ENCODE measurements at places on chromosomes 16 and 17.

DNA sequence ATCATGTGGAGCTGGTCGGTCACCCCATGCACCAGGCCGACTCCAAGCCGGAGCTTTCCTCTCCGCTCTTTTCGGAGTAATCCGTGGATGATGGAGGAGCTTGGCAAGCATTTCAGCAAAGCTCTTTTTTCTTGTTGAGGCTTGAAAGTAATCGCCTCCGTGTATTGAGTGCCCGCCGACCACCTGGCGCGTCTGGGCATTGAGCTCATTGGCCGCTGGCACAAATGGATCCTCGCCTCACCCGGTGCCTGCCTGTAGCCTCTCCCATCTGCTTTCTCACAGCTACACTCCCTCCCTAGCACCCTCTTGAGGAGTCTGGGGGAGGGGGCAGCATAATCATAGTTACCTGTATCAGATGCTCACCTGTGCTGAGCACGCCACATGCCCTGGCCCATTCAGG is 148.9 kb downstream of the CMIP start:
- peaks cover 22% of the 10 kb centered on the region for H3K4me1 ChIP-seq
- no peak overlapping the region for H3K27ac ChIP-seq
- no peaks in the 10 kb centered on the region for H3K27me3 ChIP-seq
- H3K4me3 ChIP-seq = no peak overlapping the region

DNA sequence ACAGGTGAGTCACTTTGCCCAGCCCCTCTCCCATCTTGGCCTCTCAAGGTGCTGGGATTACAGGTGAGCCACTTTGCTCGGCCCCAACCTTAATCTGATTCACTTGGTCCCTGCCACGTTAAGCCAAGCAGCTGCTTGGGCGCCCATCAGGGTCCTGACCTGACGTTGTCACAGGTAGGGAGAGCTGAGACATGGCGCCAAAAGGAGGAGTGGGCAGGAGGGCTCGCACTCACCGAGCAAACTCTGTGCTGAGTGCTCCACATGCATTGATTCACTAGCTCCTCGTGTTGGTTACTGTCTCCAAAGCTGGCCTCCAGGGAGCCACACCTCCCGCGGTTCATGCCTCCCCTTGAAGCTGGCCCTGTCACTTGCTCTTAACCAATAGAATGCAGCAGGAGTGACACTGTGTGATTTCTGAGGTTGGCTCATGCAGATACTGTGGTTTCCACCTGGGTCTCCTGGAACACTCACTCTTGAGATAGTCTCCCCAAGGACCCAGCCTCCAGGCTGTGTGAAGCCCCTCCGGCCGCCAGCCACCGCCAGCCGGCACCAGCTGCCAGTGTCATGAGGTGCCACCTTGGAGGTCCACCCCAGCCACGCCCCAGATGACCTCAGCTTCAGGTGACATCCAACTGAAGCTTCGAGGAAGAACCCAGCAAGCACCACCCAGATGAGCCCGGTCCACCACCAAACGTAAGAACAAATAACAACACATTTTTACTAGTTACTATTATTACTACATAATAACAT is 223.0 kb downstream of the GSG1L start:
- no peak for DNase-seq
- no peaks in the 10 kb centered on the region for H3K36me3 ChIP-seq
- no peak overlapping the region for H3K4me3 ChIP-seq
- H3K27ac ChIP-seq = no peak overlapping the region
- H3K4me1 ChIP-seq = no peaks in the 10 kb centered on the region

DNA sequence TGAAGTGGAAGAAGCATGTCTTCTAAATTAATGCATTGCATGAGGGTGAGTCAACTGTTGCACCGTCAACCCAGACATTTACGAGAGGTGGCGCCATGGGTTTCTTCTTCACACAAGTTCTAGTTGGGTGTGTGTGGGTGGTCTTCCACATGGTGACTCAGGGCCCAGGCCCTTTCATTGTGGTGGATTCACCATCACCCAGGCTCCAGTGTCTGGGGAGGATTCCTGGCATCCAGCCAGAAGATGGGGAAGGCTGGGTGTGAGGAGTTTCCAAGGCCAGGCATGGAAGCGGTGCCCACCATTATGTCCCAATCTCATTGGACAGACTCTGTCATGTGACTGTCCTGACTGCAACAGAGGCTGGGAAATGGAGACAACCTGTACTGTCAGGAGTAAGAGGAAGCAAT is 21.4 kb upstream of the JPH3 start:
- H3K4me1 ChIP-seq = no peaks in the 10 kb centered on the region
- H3K4me3 ChIP-seq = no peak overlapping the region
- no peak for DNase-seq
- H3K27ac ChIP-seq = no peak overlapping the region
- no peaks in the 10 kb centered on the region for H3K36me3 ChIP-seq

DNA sequence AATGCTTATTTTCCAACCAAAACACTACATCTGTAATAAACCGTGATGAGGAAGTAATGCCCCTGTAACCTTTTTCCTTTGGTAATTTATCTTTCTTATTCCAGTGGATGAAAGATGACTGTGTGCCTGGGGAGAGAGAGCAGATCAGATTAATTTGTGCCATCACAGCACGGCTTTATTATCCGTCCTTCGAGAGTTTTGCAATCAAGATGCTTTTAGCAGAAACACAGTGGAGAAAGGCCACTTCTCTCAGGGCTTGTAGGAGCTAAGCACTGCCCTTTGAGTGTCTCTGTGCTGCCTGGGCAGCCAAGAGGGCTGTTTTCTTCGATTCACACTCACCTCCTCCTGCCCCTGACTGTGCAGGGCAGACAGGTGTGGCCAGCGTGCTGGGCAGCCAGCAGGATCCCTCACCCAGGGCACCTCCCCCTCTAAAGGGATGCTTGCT is 190.2 kb downstream of the PRKCA start:
- no peaks in the 10 kb centered on the region for H3K27me3 ChIP-seq
- H3K4me1 ChIP-seq = peaks cover 81% of the 10 kb centered on the region
- H3K4me3 ChIP-seq = peak overlapping the region; percentile 29
- H3K27ac ChIP-seq = peak overlapping the region; percentile 57

DNA sequence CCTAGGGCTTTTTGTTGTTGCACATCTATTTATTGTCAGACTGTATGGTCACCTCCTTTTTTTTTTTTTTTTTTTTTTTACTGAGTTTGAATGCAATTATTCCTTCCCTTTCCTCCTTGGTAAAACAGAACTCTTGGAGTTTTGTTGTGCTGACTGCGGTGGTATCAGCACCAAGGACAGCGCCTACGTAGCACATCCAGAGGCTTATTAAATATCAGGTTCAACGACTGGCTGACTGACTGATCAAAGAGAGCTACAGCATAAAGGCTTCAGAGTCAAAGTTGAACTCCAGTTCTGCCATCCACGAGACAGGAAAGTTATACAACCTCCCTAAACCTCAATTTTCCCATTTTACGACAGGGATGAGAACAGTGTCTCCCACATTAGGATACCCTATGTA is 86.1 kb upstream of the RBFOX1 start:
- DNase-seq = no peak
- H3K36me3 ChIP-seq = no peaks in the 10 kb centered on the region
- H3K4me3 ChIP-seq = no peak overlapping the region
- H3K27me3 ChIP-seq = no peaks in the 10 kb centered on the region

DNA sequence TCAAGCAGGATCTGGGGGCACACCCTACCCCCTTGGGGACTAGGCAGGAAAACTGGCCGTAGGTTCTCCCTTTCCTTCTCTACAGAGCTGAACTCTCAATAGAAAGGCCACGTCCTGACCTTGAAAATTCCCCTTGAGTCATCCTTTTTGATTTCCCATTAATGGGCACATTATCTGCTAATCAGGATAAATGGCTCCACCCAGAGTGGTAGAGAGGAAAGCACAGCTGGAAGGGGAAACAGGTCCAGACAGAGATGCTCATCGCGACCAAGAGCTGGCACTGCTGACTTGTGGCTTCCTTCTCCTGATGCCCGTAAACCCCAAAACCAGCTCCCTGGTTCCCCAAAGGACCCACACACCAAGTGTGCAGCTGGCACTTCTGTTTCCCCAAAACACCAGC is 206.5 kb upstream of the CDH5 start:
- no peak overlapping the region for H3K27ac ChIP-seq
- H3K36me3 ChIP-seq = no peaks in the 10 kb centered on the region
- H3K27me3 ChIP-seq = peaks cover 1% of the 10 kb centered on the region
